ENCODE measurements at places on chromosomes 16 and 17. TPM values are rescaled to one million over a fixed set of nuclear protein-coding genes. Genes with fewer than 3 reads are reported as not detected.

ELMO3 gene
- 1.0 TPM for total RNA-seq

MYH11 gene
- under 0.01 TPM for total RNA-seq

SLC38A8 gene
- total RNA-seq: not detected

KRT36 gene
- 0.38 TPM for total RNA-seq
